Muscle of leg (tissue), 16 donors: ENCODE measurements at places on chromosomes 13 and 19.

DNA sequence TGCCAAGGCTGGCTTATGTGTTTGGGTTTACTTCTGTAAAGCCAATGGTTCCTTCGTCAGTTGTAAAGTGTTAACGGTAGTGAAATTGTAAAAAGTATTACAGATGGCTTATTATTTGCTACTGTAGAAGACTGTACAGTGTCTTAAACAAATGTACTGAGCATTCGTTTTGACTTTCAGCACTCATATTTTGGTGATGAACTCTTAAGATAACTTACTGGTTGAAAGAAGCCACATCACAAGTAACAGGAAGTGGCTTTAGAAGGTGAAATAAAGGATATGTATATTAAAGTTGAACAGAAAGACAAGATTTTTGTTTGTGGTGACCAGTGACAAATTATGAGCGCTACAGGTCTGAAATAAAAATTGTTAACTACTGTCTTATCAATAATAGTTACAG lies 64.2 kb downstream of the URI1 start:
- no peak for DNase-seq

GRCh38 chr13:20451397-20451796 lies 74.3 kb downstream of the CRYL1 start:
- DNase-seq, result no peak

DNA sequence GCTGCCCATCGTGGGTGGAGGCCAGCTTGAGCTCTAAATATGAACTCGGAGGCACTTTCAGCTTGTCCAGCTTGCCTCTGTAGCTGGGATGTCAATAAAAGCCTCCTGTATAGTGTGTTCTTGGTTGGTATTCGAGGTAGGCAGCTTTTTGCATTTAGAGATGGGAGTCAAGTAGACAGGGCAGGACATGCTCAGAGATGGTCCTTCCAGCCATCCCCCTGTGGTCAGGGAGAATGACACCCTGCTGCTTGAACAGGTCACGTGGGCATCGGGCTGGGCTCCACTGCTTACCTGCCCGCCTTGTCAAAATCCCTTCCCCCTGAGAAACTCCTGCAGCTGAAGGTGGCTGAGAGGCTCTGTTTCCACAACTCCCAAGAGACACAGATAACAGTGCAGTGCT lies 302.5 kb downstream of the ZNF536 start:
- no peak for DNase-seq

GRCh38 chr13:24407844-24408243 lies 98.5 kb downstream of the C1QTNF9 start:
- no peak for DNase-seq
